ENCODE measurements at places on chromosomes 5 and 9.

DNA sequence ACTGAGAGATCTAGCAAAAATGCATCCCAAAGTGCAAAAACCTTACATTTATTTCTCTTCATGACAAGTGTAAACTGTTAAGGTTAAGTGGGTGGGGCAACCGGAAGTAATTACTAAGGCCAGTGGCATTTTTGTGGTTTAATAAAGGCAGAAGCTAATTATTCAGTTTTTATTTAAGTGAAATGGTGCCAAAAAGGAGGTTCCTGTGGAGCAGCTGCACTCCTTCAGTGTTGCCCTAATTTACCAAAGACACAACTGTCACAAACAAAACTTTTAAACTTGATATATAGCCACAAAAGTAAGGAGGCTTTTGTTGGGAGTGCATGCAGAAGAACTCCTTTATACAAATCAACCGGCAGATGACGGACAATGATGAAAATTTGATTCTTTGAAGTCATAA lies 81.6 kb downstream of the NDUFS4 start:
- DNase-seq = no peak

DNA sequence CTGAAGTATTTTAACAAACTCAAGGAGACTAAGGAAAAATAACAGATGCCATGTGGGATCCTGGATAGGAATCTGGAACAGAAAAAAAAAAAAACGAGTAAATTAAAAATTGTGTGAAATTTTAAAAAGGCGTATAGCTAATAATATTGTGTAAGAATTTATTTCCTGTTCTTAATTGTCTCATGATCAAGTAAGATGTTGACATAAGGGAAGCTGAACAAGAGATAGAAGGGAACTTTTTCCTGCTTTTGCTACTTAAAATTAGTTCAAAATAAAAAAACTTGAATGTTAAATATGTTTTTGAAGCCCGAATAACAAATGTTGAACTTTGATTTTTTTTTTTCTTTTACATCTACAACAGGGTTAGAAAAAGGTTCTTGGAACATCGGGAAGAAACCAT lies 10.5 kb downstream of the SNAPC3 start:
- DNase-seq = no peak

DNA sequence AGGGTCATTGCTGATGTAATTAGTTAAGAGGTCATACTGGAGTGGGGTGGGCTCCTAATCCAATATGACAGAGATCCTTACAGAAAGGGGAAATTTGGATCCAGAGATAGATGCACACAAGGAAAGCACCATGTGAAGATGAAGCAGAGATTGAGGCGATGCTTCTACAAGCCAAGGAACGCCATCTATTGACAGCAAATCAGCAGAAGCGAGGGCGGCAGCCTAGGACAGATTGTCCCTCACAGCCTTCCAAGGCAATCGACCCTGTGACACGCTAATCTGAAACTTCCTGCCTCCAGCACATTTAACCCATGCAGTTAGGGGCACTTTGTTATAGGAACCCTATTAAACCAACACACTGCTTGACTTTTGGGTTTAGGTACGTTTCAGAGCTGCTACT lies 285.1 kb upstream of the DAP start:
- no peak for DNase-seq

- no peak for DNase-seq
Observed at GRCh38 chr9:104260004-104260403, 165.9 kb downstream of the SMC2 start.

GRCh38 chr5:149803641-149804468 lies 73.7 kb downstream of the PPARGC1B start:
- no peak for DNase-seq

- DNase-seq = no peak
Observed at GRCh38 chr5:151024440-151025249, 4.3 kb downstream of the GPX3 start.
